Upper lobe of left lung (tissue), 6 donors: ENCODE measurements at places on chromosomes 3 and 15. TPM values are rescaled to one million over a fixed set of nuclear protein-coding genes. Genes with fewer than 3 reads are reported as not detected.

- no peaks in the 10 kb centered on the region for H3K27me3 ChIP-seq
- no peaks in the 10 kb centered on the region for H3K36me3 ChIP-seq
- no peak overlapping the region for H3K27ac ChIP-seq
- no peak overlapping the region for H3K4me3 ChIP-seq
These were observed 212.2 kb upstream of the LINGO1 start for GRCh38 chr15:77844798-77845446.

CAPN7 gene
- 42.9 TPM for total RNA-seq

GRCh38 chr3:174462916-174463315, 396.2 kb upstream of the NAALADL2 start:
- no peak overlapping the region for H3K27ac ChIP-seq
- no peak overlapping the region for H3K4me3 ChIP-seq
- H3K36me3 ChIP-seq: no peaks in the 10 kb centered on the region
- DNase-seq: no peak
- H3K4me1 ChIP-seq: no peaks in the 10 kb centered on the region
- H3K27me3 ChIP-seq: no peaks in the 10 kb centered on the region

AHSG gene
- not detected for total RNA-seq

GRCh38 chr3:522888-523287, 326.3 kb downstream of the CHL1 start:
- no peak overlapping the region for H3K4me3 ChIP-seq
- no peak overlapping the region for H3K27ac ChIP-seq
- H3K36me3 ChIP-seq: no peaks in the 10 kb centered on the region
- H3K27me3 ChIP-seq: no peaks in the 10 kb centered on the region
- no peak for DNase-seq
- no peaks in the 10 kb centered on the region for H3K4me1 ChIP-seq
